ENCODE measurements at places on chromosomes 1 and 21. TPM values are rescaled to one million over a fixed set of nuclear protein-coding genes. Genes with fewer than 3 reads are reported as not detected.
A peak's percentile ranks its signal among the peaks of the same experiment; 100 is the strongest.

DNA sequence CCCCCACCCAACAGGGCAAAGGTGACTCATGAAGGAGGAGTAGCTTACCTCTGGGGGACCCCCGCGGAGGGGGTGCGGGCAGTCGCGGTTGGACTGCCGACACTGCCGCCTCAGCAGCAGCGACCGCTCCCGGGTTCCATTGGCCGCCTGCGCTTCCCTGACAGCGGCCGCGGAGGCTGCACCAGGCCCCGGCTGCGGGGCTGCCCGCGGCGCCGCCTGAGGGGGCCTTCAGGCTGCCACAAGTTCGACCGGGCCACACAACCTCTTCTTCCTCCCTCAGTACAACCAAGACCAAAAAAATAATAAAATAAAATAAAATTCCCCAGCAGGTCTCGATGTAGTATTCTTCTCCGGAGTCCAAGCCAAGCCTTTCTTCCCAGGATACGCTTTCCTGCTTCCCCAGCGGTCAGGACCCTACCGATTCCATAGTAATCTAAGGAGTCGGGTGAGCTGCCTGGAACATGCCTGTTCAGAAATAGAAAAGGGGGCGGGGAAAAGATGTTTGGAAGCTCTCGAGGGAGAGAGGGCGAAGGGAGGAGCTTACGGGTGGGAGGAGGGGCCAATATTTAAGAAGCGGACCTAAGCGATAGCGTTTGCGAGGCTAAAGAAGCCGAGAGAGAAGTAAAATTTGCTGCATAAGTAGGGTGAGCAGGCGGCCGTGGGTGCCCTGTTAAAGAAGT is at the start of gene PI4KB:
Gene PI4KB, minus strand, starts transcription at position 194 of the 680 bp plus-strand sequence. CDS start 10,935 bp downstream, outside the sequence.
- DNase-seq: peak; percentile 84

GRCh38 chr1:24202556-24202955 is 15.5 kb upstream of the IFNLR1 start:
- no peak for DNase-seq

DNA sequence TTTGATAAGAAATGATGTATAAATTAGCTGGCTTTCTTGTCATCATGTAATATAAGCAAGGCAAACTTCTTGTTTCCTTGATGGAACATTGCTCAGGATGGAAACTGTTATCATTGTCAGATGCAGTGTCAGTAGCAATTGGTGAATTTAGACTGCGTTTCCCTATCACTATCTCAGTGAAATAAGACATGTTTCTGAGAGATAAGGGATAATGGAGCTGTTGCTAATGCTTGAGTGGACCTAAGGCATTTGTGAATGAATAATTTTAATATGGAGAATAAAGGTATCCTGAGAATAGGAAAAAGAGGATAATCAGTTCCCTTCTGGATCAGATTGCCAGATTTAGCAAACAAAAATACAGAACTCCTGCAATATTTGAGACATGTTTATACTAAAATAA is 160.9 kb downstream of the HLX start:
- no peak for DNase-seq

Gene SYT11
- total RNA-seq: 6.9 TPM

Gene PRDX6
- total RNA-seq: 147 TPM

GRCh38 chr21:42672699-42673458 is 19.5 kb downstream of the PDE9A start:
- DNase-seq: no peak

DNA sequence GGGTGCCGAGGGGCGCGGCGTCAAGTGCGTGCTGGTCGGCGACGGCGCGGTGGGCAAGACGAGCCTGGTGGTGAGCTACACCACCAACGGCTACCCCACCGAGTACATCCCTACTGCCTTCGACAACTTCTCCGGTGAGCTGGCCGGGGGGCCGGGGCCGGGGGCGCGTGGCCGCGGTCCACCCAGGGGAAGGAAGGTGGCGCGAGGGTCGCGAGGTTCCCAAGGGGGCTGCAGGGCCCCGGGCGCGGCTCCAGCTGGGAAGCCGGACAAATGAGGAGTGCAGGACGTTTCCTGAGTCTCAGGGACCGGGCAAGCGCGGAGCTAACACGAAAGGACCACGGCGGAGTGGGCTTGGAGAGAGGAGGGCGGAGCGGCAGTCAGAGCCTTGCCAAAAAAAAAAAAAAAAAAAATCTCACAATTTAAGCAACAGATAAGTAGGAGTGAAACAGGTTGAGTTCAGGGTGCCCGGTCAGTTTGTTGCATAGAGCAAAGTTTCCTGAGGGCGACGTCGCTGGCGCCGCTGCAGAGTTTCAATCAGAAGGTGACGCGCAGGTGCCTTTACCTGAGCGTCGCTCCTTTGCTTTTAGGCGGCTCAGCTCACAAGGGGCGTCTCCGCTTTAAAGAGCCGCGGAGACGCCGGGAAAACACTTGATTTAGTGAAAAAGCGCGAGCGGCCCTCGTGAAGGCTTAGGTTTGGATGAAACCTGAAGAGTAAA is 750 bp downstream of the RHOU start:
- peak; percentile 3 for DNase-seq

Gene DTL
- total RNA-seq: 1.2 TPM

GRCh38 chr1:77655431-77655974 is 27.0 kb downstream of the ZZZ3 start:
- no peak for DNase-seq

DNA sequence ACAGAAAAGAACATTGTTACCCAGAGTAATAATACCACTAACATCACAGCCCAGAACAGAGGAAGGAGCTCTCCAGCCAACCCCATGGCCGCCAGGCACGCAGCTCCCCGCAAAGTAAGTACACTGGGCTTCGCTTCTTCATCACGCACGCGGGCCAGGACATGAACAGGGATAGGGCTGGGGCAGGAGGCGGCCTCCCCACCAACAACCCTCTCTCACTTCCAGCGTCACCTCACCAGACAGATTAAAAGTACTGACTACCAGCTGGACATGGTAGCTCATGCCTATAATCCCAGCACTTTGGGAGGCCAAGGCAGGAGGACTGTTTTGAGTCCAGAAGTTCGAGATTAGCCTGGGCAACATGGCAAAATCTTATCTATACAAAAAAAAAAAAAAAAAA is 78.3 kb downstream of the NPHP4 start:
- DNase-seq: no peak

Gene VAMP4
- total RNA-seq: 8.4 TPM

Gene CRB1
- total RNA-seq: 0.81 TPM

DNA sequence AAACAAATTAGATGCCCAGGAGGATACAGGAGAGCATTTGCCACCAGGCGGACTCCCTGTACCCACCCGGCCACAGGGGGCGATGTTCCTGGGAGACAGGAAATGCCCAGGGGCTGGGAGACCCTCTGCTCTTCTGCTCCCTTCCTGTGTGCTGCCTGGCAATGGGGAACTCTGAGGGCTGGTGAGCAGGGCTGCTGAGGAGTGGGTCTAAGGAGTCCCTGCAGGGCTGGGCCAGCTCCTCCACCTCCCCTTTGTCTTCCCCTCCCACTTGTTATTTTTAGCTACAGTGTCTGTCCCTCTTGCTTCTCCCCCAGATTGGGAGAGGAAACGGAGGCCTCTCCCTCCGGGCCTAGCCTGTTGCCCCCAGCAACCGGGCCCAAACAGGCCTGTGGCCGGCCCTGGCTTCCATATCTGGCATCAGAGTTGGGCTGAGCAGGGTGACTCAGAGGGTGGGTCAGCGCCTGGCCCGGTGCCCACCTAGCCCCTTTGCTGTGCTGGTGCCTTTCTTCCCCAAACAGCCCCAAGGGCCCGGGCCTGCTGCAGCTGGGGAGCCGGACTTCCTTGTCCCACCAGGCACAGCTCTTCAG is 11.6 kb downstream of the LMNA start:
- DNase-seq: peak; percentile 59

Gene FCAMR
- total RNA-seq: not detected

Gene LIN9
- total RNA-seq: 1.3 TPM

GRCh38 chr1:160550572-160551034 is 27.5 kb upstream of the SLAMF6 start:
- DNase-seq: peak; percentile 44

DNA sequence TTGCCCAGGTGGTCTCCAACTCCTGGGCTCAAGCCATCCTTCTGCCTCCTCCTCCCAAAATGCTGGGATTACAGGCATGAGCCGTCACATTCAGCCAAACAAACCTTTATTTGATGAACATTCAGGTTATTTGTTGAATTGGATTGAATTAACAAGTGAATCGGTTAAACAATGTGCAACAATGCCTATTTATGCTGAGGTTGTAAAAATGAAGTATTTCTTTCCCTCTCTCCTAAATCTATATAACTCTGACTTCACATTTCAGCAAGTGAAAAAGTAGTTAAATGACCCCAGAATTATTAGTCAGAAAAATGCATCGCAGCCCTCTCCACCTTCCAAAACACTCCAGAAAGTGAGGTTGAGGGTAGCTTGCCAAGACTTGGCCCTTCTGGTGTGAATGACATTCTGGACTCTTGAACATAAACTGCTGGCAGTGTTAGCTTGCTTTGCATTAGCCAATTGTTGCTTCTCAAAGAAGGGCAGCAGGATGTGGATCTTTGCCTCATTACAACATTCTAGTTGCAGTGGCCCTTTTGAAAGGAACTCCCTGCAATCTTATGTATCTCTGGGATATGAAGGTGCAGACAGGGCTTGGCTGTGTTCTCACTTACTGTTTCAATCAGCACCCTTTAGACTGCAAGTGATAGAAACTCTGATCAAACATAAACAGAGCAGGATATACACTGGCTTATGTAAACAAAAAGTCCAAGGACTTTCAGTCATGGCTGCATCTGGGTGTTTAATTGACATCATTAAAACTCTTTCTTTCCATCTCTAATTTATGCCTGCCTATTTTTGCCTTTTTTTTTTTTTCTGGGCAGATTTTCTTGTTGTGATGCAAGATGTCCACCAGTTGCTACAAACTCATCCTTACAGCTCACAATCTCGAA is 22.4 kb downstream of the EDN2 start:
- no peak for DNase-seq

GRCh38 chr1:221576268-221576667 is 165.6 kb downstream of the DUSP10 start:
- DNase-seq: no peak

GRCh38 chr1:167825419-167826079 is 88.4 kb downstream of the ADCY10 start:
- DNase-seq: no peak

DNA sequence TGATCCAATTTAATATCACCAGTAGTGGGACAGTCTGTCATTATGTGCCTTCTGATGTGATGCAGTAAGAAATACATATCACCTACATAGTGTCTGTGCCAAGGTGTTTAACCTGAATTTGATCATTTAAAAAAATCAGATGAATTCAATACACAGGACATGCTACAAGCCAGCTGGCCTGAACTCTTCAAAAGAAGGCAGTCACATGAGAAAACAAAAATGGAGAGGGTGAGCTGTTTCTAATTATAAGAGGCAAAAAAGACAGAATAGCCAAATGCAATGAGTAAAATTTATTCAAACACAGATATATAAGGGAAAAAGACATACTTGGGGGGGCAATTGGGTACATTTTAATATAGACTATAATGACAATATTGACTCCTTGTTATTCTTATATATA is 66.5 kb downstream of the ST3GAL3 start:
- no peak for DNase-seq

DNA sequence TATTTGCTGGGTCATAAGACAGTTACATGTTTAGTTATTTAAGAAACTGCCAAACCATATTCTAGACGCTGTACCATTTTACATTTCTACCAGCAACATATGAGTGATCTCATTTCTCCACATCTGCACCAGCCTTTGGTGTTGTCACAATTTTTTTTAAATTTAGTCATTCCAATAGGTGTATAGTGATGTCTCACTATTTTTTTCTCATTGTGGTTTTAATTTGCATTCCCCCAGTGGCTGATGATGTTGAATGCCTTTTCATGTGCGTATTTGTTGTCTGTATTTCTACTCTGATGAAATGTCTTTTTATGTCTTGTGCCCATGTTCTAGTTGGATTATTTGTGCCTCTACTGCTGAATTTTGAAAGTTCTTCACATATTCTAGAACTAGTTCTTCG is 38.4 kb downstream of the NFASC start:
- DNase-seq: no peak

Gene TMEM51
- total RNA-seq: not detected

Gene BMP8B
- total RNA-seq: 0.24 TPM

Gene TNNT2
- not detected for total RNA-seq

GRCh38 chr21:36572039-36572438 is 92.1 kb upstream of the CLDN14 start:
- no peak for DNase-seq

- DNase-seq: no peak
Observed at GRCh38 chr1:93652323-93652949, 29.2 kb downstream of the BCAR3 start.

DNA sequence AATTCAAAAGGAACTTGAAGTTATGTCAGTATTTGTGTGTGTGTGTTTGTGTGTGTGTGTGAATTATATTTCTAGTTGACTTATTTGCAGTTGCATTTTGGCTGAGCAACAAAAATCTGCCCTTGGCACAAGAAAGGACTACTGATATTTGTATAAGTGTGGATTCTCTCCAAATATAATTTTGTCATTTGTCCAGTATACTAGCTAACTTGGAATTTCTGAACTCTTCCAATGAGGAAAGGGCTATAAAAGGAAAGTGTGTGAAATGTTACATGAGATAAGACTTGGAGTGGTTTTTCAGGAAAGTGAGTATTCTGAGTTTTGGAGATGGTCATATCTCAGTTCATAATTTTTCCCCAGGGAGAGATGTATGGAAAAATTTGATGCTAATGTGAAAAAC is 1384.1 kb upstream of the B3GALT2 start:
- DNase-seq: no peak

GRCh38 chr21:34075760-34076660 is 2.6 kb downstream of the MRPS6 start:
- DNase-seq: no peak
